ENCODE measurements at places on chromosomes 12 and 14.

GRCh38 chr12:27158297-27158696, 75.9 kb upstream of the C12orf71 start:
- no peak for DNase-seq

DNA sequence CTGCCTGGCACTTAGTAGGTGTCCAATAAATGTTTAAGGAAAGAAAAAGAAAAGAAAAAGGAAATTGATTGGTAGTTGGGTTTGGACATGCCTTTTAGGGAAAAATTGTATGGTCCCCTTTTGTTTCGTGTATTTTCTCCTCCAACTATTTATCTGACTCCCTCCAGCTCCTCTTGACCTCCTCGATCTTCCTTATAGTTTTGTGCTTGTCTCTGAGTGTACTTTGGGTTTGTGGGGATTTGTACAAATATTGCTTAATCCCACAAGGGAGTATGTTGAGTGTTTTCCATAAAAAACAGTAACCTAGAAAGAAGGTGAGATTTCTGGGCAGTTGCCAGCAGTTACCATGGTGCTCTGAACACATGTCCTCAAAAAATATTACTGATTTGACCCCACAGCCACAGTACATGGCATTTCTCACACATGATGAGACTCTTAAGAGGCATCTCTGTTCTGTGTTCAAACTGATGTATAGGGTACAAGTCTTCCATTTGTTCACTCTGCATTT, 15.7 kb downstream of the PLEKHG7 start:
- no peak for DNase-seq

GRCh38 chr12:107660861-107661415, 24.7 kb upstream of the PWP1 start:
- no peak for DNase-seq

DNA sequence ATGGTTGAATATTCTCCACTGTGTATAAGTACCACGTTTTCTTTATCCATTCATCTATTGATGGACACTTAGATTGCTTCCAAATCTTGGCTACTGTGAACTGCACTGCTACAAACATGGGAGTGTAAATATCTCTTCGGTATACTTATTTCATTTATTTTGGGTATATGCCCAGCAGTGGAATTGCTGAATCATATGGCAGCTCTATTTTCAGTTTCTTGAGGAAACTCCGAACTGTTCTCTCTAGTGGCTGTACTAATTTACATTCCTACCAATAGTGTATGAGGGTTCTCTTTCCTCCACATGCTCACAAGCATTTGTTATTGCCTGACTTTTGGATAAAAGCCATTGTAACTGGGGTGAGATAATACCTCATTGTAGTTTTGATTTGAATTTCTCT, 623.1 kb upstream of the LRFN5 start:
- no peak for DNase-seq

- DNase-seq, result no peak
These were observed 33.0 kb downstream of the BHLHE41 start for GRCh38 chr12:26091822-26092221.

DNA sequence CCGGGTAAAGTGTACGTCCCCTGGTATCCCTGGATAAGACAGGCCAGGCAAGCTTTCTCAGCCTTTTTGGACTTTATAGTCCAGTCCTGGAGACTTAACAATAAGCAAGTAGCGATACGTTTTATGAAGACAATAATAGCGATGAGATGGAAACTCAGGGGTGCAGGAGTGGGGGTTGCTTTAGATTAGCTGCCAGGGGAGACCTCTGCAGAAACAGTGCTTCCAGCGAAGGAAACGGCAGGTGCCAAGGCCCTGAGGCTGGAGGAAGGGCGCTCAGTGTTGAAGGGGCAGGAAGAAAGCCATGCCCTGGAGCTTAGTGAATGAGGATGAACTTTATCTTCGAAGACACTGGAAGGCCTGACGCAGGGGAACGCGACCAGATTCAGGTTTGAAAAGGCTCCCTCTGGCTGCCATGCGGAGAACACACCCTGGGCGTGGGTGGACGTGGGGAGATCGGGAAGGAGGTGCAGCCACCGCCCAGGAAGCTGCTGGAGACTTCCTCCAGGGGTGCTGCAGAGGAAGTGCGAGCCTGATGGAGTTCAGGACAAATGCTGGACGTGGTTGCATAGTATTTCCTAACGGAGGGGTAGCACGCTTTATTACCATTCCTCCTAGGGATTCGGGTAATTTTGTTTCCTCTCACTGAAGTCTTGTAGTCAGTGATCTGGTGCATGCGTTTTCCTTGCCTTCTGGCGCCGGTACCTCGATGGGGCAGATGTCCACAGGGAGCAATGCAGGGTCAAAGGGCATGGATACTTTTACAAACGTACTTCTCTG, 26.1 kb upstream of the UBC start:
- peak; percentile 82 for DNase-seq

All from stimulated activated CD4-positive, alpha-beta T cell treated with anti-CD3 and anti-CD28 coated beads, Interleukin-4, amount 100 ng/mL, for 1 hour (primary cell).